ENCODE measurements at places on chromosomes 11 and 22.

- no peak for DNase-seq
Observed at GRCh38 chr11:99952816-99953215, 734.3 kb upstream of the ARHGAP42 start.

DNA sequence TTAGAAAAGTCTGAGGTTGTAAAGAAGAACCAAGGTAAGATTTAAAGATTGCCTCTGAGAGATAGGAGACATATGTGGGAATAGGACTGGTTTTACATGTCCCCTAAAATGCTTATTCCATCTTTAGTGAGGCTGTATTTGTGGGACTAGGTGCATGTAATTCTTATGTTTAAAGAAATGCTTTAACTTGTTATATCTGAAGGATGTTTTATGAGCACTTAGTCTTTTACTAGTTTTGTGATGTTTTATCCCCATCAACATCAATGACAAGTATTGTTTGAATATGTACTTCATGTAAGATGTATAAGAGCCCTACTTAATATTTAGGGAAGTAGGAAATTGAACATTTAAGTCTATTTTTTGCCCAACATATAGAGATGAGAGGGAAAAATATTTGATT, 24.7 kb downstream of the GRAMD1B start:
- DNase-seq = no peak

GRCh38 chr11:119380827-119381180, 686 bp downstream of the USP2 start:
- DNase-seq = no peak

DNA sequence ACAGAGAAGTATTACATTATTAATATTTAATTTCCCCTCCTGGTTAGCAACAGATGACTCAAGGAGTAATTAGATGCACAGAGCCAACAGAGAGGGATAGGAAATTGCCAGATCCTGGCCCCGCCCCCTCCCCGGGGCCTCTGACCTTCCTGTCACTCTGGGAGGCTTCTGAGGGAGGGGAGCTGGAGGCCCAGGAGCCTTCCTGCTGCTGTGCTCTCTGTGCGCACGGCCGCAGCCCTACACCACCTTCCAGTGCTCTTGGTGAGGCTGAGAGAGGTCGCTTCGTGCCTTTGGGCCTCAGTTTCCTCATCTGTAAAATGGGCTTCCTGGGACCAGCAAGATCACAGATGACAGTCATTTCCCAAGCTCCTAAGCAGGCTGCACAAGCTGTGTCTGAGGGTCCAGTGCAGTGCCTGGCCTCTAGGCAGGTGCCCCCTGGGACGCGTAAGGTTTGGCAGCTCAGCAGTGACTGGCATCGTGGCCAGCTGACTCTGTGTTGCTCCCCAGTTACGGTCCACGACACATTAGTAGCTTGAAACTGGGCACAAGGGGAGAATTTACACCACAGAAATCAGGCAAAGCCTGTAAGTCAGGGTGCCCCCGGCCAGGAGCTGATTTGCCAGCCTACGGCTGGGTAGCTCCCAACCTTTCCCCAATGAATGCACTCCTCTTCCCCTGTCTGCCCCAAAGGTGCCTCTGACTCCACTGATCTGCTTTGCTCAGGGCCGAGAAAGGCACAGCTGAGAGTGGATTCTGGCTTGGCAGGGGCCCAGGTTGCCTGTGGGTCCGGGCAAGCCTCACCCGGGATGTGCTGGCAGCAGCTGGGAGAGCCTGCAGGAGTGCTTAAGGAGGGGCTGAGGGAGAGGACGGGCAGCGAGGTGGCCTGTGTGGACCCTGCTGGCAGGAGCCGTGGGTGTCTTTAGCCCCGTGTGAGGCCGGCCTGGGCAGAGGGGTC, 2.3 kb downstream of the ADORA2A start:
- no peak for DNase-seq

- no peak for DNase-seq
Observed at GRCh38 chr11:40338739-40339138, 1120.7 kb downstream of the LRRC4C start.

- DNase-seq = no peak
Observed at GRCh38 chr11:31414338-31414737, 44.7 kb downstream of the DNAJC24 start.

DNA sequence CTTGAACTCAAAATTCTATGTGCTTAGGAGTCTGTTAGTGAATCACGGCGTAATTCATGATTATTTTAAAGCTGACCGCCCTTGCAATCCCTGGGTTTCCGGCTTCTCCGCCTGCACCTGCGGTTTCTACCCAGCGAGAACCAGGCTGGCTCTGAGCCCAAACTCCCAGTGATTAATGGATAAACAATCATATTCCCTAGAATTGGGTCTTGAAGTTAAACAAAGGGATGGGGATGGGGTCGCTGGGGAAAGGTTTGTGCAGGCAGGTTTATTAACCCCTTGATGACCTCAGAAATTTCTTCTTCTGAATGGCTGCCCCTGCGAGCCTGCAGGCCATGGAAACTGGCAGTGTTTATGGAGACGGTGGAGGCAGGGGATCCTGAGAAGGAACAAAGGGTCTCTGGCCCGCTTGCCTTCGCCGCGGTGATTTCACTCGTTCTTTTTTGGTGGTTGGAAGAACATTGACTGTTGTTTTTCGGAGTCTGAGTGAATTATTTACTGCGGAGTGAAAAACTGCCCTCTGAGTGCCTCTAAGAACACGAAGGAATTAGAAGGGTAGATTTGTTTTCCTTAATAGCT, 1000.3 kb downstream of the BRD1 start:
- peak; percentile 54 for DNase-seq

All from NCI-H2081 treated with DMSO at 0.1 percent for 48 hours (cell line).